Hematopoietic multipotent progenitor cell treated with erythropoietin and hydrocortisone succinate and interleukin-3 and kit ligand, for 6 days (in vitro differentiated cells): ENCODE measurements at places on chromosomes 16 and 17.

- DNase-seq: no peak
These were observed 12.5 kb downstream of the GPRC5C start for GRCh38 chr17:74444406-74444805.

- no peak for DNase-seq
These were observed 1.4 kb downstream of the PLD2 start for GRCh38 chr17:4808378-4808767.

DNA sequence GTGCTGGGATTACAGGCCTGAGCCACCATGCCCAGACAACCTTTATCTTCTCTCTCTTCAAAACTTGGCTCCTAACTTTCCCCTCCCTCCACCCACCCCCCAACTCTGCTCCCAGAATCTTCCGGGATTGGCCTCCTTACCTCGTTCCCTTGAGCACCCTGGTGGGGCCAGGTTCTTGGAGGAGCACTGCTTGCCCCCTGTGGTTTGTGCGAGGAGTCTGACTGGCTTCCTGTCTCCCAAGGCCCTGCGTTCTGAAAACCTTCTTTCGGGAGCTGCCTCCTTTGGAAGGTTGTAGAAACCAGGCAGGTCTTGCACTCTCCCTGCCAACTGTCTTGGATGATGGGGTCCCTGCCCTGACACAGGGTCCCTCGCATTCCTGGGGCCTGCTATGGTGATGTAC, 19.8 kb downstream of the PLXDC1 start:
- DNase-seq: no peak

DNA sequence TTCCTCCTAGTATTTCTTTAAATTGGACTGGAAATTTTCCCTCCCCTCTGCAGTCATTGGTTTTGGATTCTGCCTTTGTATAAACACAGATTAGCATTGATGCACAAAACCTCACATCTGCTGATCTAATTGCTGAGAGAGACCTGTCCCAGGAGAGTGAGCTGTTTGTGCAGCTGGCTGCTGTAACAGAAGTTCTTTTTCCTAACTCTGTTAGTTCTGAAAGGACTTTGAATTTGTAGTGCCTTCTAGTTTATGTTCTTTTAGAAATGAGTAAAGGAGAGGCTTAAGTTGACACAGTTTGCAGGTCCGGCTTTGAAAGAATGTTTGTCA, 45.2 kb upstream of the KPNB1 start:
- no peak for DNase-seq

- peak; percentile 44 for DNase-seq
These were observed 1.4 kb downstream of the DDX42 start for GRCh38 chr17:63775420-63775819.

GRCh38 chr16:86786338-86786737, 208.0 kb downstream of the FOXL1 start:
- DNase-seq: no peak

- DNase-seq: no peak
These were observed 277.1 kb downstream of the KCNJ2 start for GRCh38 chr17:70446446-70446845.

DNA sequence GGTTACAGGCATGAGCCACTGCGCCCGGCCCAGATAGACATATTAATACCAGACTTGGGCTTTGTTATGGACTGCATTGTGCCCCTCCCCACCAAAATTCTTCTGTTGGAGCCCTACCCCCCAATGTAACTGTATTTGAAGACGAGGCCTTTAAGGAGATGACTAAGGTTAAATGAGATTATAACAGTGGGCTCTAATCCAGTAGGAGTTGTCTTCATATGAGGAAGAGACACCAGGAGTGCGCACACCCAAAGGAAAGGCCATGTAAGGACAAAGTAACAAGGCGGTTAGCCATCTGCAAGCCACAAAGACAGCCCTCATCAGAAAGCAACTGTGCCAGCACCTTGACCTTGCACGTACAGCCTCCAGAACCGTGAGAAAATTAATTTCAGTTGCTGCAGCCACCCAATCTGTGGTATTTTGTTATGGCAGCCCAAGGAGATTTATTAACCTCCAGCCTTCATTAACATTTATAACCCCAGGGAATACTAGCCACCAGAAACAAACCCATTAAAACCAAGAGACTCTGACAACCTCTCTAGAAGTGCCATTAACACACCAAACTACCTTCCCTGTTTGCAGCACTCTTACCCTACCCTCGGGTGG, 107.6 kb downstream of the TTC19 start:
- peak; percentile 7 for DNase-seq

GRCh38 chr16:85491058-85491771, 121.9 kb upstream of the GSE1 start:
- peak; percentile 69 for DNase-seq

DNA sequence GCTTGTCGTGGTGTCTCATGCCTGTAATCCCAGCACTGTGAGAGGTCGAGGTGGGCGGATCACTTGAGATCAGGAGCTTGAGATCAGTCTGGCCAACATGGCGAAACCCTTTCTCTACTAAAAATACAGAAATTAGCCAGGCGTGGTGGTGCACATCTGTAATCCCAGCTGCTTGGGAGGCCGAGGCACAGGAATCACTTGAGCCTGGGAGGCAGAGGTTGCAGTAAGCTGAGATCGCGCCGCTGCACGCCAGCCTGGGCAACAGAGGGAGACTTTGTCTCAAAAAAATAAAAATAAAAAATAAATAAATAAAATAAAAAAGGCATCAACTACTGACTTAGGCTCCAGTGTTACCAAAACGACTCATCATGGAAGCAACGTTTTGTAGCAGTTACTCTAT, 115.5 kb downstream of the PLCG2 start:
- DNase-seq: no peak

- DNase-seq: peak; percentile 37
These were observed 42.3 kb downstream of the IRX3 start for GRCh38 chr16:54244061-54244886.

- no peak for DNase-seq
These were observed 23.0 kb downstream of the VPS35L start for GRCh38 chr16:19578378-19578971.

GRCh38 chr17:42850954-42851353, at the start of gene AOC3:
Gene AOC3 (plus strand): TSS chr17:42851199. CDS start chr17:42851344, 145 bp downstream.
- no peak for DNase-seq

GRCh38 chr17:44176671-44177501, 6.4 kb downstream of the ASB16 start:
- DNase-seq: no peak

GRCh38 chr16:9235867-9236266, 144.4 kb downstream of the HAPSTR1 start:
- no peak for DNase-seq

GRCh38 chr16:66596986-66597848, 7.3 kb upstream of the CMTM3 start:
- no peak for DNase-seq

GRCh38 chr17:78474614-78475146, 96.2 kb downstream of the PGS1 start:
- DNase-seq: no peak
